ENCODE measurements at places on chromosomes 7 and 10.

- DNase-seq: no peak
Measured at GRCh38 chr7:103093429-103093828, 18.5 kb downstream of the ARMC10 start.

- DNase-seq: no peak
Measured at GRCh38 chr10:73609116-73609515, 18.0 kb upstream of the USP54 start.

DNA sequence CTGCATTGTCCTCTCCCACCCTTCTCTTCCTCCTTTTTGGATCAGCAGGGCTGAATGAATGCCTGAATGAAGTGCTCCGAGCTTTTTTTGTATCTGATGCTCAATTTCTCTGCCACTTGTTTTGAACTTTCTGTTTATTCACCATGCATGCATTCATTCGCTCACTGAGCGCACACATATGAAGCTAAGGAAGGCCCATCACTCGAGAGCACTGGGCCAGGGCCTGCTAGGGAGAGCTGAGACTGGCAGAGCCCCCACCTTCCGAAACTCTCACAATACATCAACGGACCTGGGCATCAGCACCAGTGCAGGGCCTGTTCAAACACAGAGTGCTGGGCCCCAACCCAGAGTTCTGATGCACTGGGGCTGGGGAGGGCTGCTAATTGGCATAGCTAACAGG lies 45.7 kb downstream of the RPS24 start:
- DNase-seq: no peak

GRCh38 chr7:98565103-98565502 lies 52.0 kb upstream of the NPTX2 start:
- DNase-seq: no peak
